ENCODE measurements at places on chromosomes 16 and 17.
A peak's percentile ranks its signal among the peaks of the same experiment; 100 is the strongest.

DNA sequence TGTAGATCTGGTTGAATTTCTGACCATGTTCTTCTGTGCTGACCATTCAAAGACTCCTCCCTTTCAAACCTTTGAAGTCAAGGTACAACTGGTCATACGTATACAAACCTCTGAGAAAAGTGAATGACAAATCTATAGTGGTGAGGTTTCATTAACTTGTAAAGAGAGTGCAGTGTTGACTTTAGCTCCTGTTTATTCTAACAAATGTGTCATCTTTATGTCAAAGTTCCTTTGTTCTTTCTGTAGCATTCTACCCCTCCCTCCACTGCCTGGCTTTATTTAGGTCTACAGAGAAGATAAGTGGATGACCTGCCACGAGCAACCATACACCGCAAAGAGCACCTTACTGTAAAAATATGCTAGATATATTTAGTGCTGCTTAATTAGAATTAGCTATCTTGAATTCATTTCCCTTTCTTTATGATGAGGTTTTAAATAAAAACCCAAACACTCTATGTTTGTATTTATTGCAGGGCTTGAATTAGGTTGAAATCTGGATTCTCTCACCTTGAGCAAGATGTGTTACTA is 520.0 kb upstream of the CDH11 start:
- DNase-seq = no peak

DNA sequence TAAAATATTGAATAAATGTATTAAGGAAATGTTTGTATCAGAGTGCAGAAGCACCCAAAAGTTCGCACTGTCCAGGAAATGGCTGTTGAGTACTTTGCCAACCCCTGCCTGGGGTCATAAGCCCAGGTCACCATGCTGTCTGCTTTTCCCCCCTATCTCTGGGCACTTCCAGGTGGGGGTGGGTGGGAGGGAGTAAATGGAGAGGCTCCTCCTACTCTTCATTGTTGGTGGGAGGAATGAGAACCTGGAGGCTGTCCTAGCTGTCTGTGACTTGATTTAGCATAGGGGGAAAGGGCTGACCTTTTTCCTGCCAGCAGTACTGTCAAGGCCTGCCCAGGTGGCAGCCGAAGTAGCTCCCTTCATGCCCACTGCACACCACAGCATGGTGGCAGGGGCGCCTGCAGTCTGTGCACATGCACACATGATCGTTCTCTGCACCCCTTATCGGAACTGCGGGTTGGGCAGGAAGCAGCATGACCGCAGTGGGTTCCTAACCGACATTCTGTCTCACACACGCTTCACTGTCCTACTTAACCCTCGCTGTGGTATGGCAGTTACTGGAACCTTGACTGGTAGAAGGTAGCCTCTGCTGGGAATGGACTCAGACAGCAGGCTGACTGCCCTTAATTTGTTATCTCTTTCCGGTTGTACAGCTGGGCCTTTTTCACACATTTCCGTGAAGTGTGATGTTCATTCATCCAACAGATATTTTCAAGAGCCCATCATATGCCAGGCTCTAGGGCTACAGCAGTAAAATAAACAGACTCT is 41.5 kb downstream of the LDHD start:
- no peak for DNase-seq

DNA sequence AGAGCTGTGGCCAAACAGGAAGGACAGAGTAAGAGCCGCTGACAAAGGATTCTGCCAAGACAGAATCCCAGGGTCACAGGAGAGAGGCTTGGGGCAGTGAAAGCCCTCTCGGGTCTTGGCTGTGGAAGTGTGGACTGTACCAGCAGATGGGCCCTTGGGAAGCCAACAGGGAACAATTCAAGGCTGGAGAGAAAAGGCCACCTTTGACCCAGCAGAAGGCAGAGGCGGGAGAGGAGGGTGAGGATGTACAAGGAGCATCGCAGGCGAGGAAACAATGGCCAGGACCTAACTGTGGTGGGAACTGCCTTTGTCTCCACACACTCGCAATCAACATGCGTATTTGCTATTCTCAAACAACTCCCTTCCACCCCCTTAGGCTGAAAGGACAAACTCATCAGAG is 15.7 kb downstream of the CARHSP1 start:
- DNase-seq = no peak

- no peak for DNase-seq
Measured at GRCh38 chr16:17227278-17227677, 243.5 kb downstream of the XYLT1 start.

DNA sequence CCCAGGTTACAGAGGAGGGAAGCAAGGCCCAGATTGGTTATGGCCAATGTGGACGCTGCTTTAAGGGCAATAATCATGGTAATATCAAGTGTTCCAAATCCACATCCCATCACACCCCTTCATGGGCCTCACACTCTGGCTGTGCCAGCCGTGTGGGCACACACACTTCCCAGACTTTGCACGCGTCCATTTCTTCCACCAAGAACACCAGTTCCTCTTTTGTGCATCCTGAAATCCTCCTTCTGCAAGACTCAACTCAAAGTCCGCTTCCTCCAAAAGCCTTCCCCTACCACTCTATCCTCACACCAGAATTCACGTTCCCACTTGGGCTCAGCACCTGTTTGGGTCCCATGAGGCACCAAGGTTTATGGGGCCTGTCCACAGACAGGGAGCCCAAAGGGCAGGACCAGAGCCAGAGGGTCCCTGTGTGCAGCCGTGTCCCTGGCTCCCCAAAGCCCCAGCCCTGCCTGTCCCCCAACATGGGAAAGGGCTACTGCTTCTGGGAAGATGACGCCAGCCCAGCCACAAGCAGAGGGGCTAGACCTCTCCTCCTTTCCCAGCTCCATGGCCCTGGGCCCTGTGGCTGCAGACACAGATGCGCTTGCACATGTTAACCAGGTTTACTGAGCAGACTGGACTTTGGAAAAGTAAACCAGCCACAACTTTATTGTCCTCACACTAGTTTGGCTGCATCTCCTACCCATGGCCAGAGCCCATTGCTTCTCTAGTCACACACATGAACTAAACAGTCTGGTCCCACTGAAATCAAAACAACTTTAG is 20.3 kb downstream of the SPNS3 start:
- DNase-seq = no peak

GRCh38 chr17:18380471-18381157 is 3.0 kb downstream of the EVPLL start:
- DNase-seq = no peak

DNA sequence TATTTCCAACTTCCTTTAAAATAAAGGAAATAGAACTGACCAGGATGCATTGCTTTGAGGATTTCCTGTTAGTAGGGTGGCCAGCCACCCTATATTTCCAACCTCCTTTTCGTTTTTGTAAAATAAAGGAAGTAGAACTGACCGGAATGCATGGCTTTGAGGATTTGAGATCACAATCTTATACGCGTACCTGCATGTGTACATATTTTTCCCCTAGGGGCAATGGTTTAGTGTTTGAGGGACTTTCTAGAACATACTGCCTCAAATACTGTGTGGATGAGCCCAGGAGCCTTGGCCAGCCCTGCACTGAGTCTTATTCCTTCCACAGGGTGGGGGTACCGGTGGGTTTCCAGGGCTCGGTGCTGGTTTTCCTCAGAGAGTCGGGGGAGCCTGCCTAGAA is 25.6 kb downstream of the MAPK8IP3 start:
- no peak for DNase-seq

DNA sequence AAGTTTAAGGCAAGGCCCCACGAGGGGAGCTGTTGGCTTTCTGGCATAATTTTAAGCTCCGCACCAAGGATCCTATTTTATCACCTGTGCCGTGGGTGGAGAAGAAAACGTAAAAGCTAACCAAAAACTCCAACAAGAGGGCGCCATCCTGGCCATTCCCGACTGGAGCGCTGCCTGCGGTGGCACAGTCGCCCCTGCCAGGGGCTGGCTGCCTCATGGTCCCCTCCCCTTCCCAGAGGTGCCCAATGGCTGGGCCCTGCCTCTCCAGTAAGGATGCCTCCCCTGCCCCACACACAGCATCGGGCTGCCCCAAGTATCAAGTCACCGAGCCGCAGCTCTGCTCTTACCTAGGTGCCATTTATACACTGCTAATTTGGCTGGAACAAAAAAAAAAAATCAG is 36.3 kb downstream of the ZDHHC7 start:
- DNase-seq = no peak

- DNase-seq = peak; percentile 38
Measured at GRCh38 chr17:64767269-64767997, 105.3 kb upstream of the SMURF2 start.

GRCh38 chr16:85422632-85423550 is 190.2 kb upstream of the GSE1 start:
- no peak for DNase-seq
